DMS53 (cell line): ENCODE measurements at places on chromosomes 5 and 9.

GRCh38 chr5:55572020-55572419 lies 37.3 kb upstream of the PLPP1 start:
- no peak for DNase-seq

- peak; percentile 62 for DNase-seq
Observed at GRCh38 chr9:93954434-93955061, 607 bp downstream of the BARX1 start.

DNA sequence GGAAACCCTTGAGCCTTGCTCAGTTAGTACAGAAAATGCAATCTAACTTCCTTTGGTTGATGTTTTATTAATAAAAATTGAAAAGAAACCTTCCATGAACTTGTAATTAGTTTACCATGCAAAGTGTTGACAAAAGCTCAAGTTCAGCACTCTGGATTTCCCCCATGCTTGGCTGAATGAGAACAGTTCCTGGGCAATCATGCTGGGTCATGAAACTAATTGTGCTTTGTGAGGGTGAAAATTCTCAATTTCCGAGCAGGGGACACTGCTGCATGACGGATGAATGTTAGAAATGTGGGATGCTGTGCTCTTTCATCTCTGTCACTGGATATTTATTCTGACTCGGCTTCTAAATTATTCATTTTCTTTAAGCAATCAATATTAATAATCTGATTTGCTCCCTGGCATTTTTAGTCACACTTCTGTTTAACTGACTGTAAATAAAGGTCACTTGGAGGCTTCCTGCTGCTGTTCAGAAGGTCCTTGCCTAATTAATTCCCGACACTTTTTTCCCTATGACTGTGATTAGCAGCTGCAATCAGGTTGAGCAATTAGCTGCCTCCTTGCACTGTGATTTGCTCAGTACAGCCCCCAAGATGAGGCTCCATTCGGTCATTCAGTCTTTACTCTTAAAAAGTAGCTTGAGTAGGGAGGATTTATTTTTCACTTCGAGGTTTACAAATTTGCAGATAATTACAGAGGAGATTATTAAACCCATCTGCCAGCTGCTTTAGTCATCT lies 678.1 kb upstream of the ZNF608 start:
- no peak for DNase-seq

DNA sequence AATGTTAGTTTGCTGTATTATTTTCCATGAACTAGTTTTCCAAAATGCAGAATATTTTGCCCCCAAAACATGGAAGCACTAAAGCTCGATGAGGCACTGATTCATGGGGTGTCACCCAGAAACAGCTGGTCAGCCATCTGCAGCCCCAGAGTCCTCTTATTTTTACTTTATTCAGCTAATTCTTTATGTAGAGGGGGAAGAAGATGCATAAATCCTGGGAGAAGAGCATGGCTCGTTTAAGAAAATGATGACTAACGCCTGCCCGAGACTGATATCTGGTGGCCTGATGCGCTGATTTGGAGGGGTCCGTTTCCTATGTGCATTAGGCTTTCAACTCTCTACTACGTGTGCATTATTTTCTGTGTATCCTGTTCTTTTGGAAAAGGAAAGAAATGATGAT lies 390.3 kb upstream of the MEF2C start:
- no peak for DNase-seq
